ENCODE measurements at places on chromosomes 16 and 17.

DNA sequence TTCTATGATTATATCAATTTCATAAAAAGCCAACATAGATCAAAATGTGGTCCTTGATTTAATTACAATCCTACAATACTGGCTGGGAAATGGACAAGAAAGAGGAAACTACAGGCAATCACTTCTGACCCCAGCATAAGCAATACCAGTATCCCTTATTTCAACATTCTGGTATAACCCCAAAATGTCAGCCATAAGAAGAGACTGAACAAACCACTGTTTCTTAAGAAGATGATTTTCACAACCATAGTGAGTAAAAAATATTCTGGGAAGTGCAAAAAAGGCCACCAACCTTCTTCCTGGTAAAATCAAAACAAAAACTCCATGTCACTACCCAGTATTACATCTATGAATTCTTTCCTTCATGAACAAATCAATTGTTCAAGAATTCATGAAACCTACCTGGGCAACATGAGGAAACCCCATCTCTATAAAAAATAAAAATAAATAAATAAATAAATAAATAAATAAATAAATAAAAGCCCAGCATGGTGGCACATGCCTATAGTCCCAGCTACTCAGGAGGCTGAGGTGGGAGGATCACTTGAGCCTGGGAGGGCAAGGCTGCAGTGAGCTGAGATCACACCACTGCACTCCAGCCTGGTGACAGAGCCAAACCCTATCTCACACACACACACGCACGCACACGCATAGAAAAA lies 7.5 kb downstream of the N4BP1 start:
- DNase-seq, result no peak

DNA sequence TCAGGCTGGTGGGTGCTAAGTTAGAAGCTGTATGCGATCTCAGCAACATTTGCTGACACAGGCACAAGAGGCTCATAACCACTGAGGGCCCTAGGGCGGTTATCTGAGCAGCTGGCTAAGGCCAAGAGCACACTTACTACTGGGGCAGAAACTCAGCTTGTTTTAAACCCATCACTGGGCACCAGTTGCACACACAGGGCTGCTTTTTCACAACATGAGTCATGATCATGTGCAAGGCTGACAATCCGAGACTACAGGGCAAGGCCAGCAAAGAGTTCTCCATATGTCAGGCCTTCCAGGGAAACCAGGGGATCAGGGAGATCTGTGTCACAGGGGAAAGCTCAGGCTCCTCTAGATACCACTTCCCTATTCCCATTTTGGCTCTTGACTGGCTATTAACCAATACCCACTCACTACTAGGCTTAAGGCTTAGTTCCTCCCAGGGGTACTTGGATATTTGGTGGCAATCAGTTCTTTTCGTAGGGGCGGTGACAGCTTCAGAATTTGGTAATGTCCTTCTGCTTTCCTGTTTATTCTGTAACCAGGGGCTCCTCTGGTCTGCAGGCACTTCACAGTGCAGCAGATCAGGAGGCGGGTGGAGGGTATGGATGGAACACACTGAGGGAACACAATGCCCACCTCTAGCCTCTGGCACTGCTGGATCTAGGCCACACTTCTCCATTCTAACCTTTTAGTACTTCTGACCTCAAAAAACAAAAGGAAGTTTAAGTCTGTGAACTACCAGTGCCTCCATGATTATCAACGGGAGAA lies 44.9 kb upstream of the ERN1 start:
- peak; percentile 32 for DNase-seq

DNA sequence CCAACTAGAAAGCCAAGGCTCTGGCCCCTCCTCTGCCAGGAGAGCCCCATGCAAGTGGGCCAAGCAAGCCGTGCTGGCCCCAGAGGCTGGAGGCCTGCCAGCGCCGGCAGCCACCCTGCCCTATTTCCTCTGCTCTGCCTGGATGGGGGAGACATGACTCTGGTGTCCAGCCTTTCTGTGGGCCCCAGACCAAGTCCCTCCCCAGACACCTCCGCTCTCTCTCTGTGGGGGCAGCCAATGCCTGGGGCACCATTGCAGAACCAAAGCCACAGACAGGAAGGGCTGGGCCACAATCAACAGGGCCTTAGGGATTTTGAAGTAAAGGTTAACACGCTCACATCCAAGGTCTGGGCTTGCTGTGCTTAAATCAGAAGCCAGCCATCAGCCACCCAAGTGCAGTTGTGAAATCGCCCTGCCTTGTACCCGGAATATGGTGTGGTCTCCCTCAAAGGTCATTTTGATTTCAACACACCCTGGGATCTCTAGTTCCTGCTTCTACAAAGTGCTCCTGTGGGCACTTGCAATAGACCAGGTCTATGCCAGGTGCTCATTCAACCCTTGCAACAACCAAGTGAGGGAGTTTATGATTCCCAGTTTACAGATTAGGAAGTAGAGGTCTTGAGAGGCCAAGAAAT lies 63.5 kb upstream of the TEX2 start:
- no peak for DNase-seq

GRCh38 chr17:75238684-75239191 lies 22.7 kb downstream of the GGA3 start:
- peak; percentile 87 for DNase-seq

DNA sequence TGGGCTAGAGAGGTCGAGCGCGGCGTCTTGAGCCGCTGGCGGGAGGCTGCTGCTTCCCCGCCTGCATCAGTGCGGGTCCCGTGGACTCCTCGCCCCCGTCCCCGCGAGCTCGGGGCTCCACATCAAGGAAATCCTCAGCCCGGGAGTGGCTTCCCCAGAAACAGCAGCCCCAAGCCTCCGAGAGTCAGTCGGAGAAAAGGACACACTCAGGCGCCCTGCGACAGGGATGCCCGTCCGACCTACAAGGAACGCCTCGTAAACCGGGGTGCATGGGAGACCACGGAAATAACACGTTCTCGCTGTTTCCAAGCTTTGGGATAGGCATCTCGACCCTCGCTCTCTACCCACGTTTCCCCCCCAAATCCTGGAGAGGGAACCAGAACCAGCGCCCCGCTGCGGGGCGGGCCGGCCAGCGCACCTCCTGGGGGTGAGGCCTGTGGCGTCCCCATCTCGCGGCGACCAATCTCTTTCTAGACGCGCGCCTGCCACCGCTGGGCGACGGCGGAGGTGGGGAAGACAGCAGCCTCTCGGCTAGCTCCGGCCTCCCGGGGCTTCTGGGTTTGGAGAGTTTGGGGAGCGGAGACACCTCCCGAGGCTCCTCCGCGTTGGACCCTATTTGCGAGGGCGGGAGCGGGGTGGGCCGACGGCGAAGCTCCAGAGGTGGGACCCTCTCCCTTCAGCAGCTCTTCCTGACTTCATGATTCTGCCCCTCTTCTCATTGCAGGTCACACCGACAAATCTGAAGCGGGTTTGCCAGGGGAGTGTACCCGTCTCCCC lies 759 bp upstream of the TP53I13 start:
- peak; percentile 66 for DNase-seq

DNA sequence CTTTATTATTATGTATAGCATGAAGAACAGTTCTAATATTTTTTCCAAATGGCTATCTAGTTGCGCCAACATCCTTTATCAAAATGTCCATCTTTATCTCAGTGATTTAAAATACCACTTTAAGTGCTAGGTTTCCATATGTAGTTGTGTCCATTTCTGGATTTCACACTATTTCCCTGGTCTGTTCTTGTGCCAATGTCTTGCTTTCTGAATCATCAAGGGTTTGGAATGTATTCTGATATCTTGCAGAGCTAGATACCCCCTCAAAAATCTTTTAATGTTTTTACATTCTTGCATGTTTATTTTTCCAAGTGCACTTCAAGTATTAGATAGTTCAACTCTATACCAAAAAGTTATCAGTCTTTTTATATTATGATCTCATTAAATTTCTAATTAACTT lies 14.3 kb downstream of the MBTD1 start:
- DNase-seq, result no peak

DNA sequence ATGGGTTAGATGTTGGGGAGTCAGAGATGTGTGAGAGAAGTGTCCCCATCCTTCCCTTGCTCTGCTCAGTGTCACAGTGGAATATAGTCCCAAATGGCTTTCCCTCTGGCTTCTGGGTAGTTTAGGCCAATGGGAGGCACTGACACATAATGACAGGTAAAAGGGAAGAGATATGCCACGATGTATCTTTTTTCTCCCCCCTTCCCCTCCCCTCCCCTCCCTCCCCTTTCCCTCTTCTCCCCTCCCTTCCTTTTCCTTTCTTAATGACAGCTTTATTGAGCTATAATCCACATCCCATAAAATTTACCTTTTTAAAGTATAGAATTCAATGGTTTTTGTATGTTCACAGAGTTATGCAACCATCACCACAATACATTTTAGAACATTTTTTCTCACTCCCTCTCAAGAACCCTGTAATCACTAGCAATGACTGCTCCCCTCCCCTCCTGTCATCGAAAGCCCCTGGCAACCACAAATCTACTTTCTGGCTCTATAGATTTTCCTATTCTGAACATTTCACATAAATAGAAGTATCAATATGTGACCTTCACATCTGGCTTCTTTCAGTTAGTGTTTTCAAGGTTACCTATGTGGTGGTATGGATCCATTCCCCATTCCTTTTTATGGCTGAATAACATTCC lies 617 bp upstream of the CCR7 start:
- no peak for DNase-seq

GRCh38 chr16:56264609-56264972 lies 73.3 kb downstream of the GNAO1 start:
- no peak for DNase-seq

DNA sequence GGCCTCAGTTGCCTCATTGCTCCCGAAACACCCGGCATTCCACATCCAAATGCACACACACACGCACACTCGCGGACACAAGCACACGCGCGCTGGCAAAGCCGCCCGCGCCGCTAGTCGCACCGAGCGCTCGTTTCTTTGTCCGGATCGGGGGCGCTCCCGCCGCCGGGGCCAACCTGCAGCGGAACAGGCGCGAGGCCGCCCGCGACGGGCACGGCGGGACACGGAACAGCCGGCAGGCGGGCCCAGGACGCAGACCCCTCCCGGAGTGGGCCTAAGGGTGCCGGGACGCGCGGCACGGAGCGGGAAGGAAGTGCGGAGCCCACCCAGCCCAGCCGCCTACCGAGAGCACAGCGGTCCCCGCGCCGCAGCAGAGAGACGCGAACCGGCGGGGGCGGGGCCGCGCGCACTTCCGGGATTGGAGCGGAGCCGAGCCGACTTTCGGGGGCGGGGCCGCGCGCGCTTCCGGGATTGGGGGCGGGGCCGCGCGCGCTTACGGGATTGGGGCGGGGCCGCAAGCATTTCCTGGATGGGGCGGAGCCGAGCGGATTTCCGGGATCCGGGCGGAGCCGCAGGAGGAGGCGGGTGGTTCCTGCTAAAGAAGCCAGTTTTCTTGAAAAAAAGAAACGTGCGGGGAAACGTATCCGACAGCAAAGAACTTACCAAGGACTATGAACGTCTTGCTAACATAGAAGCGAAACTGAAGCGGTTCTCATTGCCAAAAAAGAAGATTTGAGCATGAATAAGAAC lies at the start of gene CYBC1:
Gene CYBC1, minus strand, starts transcription at position 396 of the 750 bp plus-strand sequence. CDS start 1,498 bp downstream, outside the sequence.
- DNase-seq, result peak; percentile 74

DNA sequence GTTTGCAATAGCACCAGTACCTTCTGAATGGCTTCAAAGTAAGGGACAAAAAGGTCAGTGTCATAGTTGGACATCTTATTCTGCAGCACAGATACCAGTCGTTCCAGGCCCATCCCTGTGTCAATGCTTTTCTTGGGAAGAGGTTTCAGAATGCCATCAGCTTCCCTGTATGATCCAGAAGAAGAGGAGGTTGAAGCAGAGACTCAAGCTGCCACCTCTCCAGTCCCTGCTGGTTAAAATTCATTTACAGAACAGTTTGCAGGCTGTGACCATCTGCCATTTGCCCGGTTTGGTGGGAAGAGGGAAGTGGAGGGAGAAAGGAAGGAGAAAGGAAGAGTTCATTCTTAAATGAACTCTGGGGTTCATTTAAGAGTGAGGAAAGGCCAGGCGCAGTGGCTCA lies 18.4 kb upstream of the EXOSC6 start:
- DNase-seq, result no peak

Measured in H54 (cell line).